ENCODE measurements at places on chromosomes 12 and 14.

DNA sequence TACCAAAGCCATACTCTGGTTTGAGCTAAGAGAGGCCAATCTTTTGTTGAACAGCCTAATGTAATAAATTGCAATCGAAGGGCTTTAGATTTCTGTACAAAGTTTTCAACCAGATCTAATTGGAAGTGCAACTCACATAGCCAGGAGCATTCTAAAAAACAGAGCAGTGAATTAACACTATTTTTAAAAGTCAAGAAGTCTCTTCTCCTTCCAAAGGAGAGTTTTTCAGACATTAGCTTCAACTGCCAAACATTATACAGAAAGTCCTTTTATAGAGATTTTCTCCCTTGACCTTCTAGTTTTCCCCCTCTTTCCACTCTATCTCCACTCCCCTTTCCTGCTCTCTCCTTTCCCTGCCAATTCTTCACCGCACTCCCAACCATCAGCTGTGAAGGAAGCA lies 259.6 kb downstream of the NOVA1 start:
- no peak for DNase-seq

DNA sequence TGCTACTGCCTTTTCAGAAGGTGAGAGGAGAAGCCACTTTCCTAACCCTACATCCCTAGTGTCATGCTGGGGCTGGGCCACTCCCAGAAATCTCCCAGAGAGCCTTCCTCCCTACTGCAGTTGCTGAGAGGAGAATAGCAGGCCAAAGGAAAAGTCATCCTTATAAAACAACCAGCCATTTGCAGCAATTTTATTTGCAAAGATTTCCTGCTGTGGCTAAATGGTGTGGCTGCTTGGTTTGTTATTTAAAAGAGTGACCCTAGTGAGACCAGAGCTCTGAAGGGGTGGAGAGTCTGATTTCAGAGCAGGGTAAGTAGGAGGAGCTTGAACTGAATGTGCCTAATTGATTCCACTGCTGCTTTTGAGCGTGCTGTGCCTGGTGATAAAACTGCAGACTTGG lies 232.0 kb downstream of the GRIN2B start:
- DNase-seq: no peak

GRCh38 chr12:128537668-128538067 lies 270.7 kb downstream of the TMEM132C start:
- DNase-seq: no peak

GRCh38 chr12:131381716-131382430 lies 329.0 kb upstream of the SFSWAP start:
- no peak for DNase-seq

GRCh38 chr14:65255583-65256461 lies 153.5 kb upstream of the MAX start:
- no peak for DNase-seq

- DNase-seq: no peak
Measured at GRCh38 chr14:24858052-24858451, 191.9 kb downstream of the STXBP6 start.

DNA sequence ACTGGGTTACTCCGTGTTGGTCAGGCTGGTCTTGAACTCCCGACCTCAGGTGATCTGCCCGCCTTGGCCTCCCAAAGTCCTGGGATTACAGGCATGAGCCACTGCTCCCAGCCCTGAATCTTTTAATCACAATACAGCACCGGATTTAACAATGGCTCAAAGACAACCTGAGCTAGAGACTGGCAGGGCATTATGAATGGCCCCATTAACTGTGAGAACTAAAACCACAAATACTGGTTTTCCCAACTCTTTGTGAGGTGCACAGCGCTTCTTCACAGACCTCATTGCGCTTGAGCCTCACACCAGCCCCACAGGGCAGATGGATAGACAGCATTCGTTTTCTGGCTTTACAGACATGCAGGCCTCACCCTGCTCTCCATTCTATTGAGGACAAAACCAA lies 107.0 kb upstream of the FKBP4 start:
- DNase-seq: no peak

DNA sequence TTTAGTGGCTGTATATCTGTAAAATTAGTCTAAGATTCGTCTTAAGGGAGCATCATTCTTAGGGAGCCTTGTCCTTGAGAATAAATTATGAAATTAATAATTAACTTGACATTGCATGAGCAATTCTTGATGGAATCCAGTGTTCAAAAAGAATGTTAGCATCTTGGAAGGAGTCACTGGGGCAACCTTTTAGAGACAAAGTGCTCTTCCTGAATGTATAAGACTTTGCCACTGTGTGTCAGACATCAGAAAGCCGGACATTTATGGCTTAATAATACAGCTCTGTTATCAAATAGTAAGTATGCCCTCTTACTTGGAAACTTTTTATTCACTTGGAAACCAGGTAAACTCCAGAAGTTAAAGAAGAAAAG lies 83.3 kb downstream of the CCER1 start:
- no peak for DNase-seq

GRCh38 chr12:11954181-11954580 lies 116.6 kb upstream of the BCL2L14 start:
- DNase-seq: no peak

Measured in T-helper 1 cell (primary cell).